ENCODE measurements at places on chromosomes 16 and 17.

- DNase-seq: no peak
Observed at GRCh38 chr16:78942625-78943245, 657.8 kb downstream of the MAF start.

DNA sequence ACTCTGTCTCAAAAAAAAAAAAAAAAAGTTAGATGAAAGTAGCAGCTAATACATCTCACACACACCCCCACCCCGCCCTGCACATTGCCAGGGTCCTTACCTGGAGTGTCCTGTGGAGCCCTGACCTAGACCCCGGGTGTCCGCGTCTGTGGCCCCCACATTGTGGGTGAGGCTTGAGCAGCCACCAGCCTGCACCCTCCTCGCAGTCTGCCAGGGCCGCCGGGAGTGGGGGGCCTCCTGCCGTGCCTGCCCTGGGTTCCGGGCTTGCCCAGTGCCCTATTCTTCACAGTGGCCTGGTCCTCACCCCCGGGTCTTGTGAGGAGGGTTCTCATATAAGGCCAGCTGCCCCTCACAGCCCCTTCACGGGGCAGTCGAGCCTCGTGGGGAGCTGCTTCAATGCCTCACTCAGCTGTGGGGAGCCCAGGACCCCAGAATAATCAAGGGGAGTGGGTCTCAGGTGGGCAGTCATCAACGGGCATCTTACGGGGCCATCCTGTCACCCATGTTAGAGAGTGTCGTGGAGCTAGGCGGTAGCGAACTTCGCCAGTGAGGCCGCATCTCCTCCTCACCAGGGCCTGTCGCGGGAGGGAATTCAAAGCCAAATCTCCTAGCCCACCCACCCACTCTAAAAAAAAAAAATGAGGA lies 85.9 kb upstream of the CHMP6 start:
- DNase-seq: no peak

DNA sequence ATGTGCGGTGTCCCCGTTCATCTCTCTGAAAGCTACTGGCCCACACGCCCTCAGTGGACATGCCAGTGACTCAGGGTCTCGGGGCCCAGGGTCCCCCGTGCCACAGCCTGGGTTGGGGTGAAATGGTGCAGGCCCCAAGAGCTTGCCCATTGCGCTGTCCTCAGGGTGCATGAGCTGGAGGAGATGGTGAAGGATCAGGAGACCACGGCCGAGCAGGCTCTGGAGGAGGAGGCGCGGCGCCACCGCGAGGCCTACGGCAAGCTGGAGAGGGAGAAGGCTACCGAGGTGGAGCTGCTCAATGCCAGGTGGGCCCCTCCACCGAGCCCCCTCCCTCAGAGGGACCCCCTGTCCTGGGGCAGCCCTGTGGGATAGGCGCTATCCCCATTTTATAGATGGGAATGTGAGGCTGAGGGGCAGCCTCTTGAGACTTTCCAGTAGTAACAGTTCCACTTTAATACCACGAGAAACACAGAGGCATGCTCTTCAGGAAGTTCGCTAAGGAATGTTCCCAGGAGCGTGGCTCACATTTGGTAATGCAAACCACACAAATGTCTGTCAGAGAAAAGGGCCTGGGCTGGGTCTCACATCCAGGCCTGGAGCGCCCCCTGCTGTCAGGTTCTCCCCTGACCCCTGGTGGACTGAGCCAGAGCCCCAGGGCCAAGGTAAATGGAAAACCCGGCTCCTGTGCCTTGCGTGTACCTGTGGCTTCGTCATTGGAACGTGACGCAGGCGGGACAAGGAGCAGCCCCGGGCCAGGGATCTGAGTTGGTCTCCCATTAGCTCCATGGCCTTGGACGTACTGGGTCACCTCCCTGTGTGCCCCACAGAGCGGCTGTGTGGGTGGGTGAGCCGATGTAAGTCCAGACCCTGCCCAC lies 133.7 kb downstream of the RAB11FIP4 start:
- peak; percentile 91 for DNase-seq

- DNase-seq: no peak
Observed at GRCh38 chr17:63646488-63646806, 24.2 kb downstream of the MAP3K3 start.

DNA sequence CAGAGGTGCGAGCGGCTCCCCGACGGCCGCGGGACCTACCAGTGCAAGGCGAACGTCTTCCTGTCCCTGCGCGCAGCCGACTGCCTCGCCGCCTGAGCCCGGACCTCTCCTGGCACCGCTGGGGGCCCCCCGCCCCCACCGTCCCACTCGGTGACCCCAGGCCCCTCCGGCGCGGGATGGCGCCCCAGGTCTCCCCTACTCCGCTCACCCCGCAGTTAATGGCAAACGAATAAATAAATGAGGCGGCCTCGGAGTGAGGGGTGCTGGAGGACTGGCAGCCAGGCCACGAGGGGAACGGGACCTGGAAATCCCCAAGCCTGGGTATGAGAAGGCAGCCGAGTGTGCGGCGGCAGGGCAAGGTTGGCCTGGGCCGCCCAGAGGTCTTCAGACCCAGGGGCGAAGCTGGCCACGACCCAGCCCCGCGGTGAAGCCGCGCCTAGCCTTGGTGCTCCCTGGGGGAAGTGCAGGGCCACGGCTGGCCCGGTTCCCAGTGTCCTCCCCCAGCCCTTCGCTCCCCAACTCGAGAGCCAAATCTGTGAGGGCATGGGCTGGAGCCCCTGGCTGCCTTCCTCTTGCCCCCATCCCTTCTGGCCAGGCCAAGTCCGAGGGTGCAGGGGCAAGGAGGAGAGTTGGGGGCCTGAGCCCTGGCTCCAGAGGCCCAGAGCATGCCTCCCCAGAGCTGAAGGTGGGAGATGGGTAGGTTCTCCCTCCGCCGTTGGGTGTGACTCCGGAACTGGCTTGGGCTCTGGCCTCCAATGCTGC lies 796 bp downstream of the NPB start:
- no peak for DNase-seq

DNA sequence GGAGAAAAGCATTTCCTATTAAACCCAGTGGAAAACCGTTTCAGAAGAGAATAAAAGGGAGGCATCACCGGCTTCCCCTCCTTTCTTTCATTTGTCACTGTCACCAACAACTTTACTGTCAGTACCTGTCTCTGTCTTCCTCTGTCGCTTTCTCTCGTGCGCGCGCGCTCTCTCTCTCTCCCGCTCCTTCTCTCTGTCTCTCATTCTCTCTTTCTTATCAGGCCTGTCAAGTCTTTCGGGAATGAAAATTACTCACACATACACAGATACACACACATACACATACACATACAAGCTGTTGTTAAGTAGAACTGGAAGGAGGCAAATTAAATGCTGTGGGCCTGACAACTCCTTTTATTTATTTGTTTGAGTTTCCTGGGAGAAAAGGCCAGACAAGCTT lies 17.6 kb downstream of the MYOCD start:
- no peak for DNase-seq

DNA sequence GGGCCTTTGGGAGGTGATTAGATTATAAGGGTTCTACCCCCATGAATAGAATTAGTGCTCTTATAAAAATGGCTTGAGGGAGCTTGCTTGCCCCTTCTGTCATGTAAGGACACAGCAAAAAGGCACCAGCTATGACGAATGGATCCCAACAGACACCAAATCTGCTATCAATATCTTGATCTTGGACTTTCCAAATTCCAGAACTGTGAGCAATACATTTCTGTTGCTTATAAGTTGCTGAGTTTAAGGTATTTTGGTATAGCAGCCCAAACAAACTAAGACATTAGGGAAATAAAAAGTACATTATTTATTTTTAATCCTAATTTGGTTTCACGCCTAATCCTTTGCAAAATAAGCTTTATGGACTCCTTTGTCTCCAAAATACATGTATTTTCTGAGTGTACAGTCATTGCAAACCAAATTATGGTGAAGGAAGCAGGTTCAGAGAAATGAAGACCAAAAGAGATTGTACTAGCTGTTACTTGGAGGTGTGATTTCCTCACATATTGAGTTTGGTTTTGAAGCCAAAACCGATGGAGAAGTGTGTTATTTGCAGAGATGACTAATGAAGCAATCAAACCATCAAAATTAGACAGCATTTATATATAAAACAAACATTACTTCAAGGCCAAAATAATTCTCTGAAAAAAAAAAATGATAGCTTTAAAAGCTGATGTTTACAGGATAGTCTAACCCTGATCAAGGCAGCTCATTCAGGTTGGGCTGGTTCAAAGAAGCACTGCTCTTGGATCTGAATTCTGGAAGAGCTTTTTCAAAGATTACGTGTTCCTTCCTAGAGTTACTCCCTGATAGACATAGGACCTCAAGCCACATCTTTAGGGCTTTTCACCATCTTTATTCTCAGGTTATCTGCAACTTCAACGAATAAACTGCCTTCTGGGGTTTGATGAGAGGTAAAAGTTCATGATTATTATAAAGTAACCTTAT lies 71.6 kb downstream of the MYO1D start:
- no peak for DNase-seq

- DNase-seq: no peak
Observed at GRCh38 chr16:55040366-55041086, 109.9 kb downstream of the IRX5 start.

DNA sequence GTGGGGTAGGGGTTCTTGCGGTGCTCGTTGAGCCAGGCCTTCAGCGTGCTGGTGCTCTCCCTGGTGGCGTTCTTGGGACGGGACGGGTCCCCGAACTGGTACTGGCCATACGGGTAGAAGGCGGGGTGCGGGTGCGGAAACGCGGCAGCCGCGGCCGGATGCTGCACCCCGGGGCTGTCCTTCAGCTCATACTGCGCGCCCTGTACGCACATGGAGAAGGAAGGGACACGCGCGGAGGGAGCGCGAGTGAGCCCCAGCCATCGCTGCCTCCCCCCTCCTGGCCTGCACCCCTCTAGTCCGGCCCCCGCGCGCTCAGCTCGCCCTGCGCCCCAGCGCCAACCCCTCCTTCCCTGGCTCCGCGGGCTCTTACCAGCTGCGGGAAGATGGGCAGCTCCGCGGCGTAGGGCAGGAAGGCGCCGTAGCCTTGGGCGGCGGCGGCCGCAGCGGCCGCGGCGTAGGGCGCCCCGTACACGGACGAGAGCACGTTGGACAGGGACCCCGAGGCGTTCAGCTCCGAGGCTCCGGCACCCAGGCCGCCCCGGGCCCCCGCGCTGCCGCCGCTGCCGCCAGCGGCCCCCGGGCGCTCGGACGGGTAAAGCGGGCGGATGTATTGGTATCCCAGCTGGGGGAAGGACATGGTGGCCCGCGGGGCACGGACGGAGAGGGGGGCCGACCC lies 1.0 kb downstream of the IRX3 start:
- no peak for DNase-seq

DNA sequence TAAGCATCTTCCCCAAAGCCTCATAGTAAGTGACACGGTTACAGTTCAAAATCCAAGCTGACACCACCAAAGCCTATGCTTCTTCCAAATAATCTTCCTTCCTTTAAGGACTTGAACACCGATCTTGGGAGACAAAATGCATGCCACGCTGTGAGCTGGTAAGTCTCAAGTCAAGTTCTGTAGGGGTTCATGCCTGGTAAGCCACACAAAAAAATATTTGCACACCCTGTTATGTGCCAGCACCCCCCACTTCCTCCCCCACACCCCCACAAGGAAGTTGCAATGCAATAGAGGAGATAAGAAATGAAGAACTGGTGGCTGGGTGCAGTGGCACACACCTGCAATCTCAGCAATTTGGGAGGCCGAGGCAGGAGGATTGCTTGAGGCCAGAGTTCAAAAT lies 5.6 kb downstream of the NOG start:
- no peak for DNase-seq
